HFFc6 (cell line): ENCODE measurements at places on chromosomes 1 and 21.
A peak's percentile ranks its signal among the peaks of the same experiment; 100 is the strongest.

- DNase-seq: no peak
Measured at GRCh38 chr1:8213676-8214075, 104.2 kb upstream of the SLC45A1 start.

GRCh38 chr1:151692226-151692625 lies 24.4 kb downstream of the CELF3 start:
- no peak for DNase-seq

DNA sequence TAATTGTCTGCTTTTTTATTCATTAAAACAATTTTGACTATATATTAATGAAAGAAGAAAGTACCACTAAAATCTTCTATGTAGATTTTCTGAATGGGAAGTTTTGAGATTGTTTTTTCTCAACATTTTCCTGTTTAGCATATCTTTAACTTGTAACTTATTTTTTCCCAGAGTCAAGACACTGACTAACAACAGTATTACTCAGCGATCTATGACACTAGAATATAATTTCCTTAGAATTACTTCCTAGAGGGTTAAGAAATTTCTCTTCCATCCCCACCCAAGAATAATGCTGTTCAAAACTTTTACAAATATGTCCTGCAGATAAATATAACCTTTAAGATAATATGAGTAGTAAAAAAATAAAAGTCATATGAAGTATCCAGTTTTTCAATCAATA lies 218.2 kb upstream of the NR5A2 start:
- DNase-seq: no peak

DNA sequence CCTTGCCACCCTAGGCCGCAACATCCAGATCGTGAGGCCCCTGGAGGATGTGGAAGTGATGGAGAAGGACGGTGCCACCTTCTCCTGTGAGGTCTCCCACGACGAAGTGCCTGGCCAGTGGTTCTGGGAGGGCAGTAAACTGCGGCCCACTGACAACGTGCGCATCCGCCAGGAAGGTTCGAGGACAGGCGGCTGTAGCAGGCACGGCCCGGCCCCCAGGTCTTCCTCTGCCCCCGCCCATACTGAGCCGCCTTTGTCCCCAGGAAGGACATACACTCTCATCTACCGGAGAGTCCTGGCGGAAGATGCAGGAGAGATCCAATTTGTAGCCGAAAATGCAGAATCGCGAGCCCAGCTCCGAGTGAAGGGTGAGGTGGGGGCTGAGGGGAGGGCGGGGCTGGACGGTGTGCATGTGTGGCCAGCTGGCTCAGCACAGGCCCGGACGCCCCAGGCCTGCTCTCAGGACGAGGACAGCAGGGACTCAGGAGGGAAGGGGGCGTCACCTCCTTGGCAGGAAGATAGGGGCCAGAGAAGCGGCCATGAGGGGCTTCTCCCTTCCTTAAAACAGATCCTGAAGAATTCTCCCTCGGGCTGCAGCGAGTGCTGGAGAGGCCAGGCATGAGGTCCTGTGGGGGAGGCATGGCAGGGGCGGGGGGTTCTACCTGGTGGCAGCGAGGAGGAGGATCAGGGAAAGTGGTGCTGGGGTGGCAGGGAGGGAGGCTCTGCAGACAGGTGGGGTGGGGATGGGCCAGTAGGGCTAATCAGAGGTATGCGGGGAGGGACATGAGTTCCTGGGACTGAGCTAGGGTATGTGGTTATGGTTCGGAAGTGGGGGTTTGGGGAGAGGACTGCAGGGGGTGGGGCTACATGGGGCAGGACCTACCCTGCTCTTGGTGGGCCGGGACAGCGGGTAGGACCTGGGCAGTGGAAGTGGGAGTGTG lies 69.9 kb downstream of the OBSCN start:
- DNase-seq: no peak

- no peak for DNase-seq
Measured at GRCh38 chr1:110061341-110061740, 9.1 kb downstream of the ALX3 start.

- no peak for DNase-seq
Measured at GRCh38 chr1:64363111-64363510, 106.8 kb upstream of the CACHD1 start.

DNA sequence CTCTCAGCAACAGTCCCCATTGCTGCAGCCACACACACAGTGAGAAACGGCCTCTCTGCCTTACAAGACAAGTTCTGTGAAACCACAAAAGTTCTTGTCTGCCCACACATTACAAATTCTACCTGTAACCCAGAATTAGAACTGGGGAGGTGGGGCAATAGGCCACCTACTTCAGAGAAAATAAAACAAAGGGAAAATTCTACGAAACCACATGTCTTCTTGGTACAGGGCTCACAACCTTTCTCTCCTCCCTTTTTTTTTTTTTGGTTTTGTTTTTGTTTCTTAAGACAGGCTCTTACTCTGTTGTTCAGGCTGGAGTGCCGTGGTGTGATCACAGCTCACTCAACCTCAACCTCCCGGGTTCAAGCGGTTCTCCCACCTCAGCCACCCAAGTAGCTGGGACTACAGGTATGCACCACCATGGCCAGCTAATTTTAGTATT lies 30.2 kb downstream of the LPAR3 start:
- no peak for DNase-seq

GRCh38 chr1:5860277-5860676 lies 131.9 kb downstream of the NPHP4 start:
- DNase-seq: no peak

GRCh38 chr1:9890224-9890731 lies 19.8 kb downstream of the CTNNBIP1 start:
- DNase-seq: peak; percentile 88

GRCh38 chr1:199283794-199284193 lies 645.0 kb downstream of the PTPRC start:
- DNase-seq: no peak

DNA sequence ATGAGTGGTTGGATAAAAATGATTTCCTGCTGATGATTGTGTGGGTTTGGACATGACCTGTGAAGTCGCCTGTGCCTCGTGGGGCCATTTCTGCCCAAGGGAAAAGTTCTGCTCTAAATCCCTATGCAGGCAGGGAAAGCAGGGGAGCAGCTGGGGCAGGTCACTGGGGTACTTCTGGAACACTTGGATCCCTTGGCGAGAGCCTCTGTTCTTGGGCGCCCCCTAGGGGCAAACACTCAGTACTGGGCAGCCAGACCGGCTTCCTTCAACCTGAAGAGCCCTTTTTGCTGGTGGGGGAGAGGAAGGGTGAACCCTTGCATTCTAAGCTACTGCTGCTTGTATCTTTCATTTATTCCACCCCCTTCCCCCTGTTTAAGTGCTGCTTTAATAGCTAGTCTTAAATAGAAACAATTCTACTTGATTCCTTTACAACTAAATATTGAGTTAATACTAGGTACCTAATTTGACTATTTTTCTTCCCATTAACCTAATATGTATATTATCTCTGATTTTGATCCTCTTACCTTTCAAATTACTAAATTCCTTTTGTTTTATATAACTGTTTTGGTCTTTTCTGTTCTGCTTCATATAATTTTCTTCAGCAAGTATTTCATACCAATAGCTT lies 5.1 kb upstream of the CLEC20A start:
- DNase-seq: peak; percentile 39

- DNase-seq: no peak
Measured at GRCh38 chr1:1340791-1341548, 8.2 kb downstream of the DVL1 start.

DNA sequence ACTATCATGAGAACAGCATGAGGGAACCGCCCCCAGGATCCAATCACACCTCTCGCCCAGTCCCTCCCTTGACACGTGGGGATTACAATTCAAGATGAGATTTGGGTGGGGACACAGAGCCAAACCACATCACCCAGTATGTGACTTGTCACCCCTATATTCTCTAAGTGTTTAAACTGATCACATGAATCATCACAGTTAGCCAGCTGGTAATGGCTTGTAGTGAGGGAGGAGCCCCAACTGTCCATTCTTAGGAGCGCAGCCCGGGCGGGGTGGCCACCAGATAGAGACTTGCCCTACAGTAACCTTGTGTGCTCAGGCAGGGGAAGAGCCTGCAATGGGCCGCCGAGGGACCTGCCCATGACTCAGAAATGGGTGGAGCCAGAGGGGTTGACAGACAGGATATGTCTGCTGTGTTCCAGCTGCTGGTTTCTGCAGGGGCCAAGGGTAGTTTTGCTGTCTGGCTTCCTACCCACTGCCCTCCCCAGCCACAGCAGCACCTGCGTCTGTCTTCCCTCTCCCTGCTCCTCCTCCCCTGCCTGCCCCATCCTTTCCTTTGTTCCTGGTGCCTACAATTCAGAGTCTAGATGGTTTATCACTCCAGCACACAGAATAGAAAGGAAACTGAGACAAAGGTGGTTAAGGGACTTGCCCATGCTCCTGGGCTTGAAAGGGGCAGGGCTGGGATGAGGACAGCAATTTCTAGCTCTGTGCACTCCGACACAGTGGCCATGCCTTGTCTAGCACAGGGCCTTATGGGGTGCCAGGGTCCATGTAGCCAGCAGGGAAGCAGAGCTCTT lies 9.2 kb downstream of the ABCG1 start:
- peak; percentile 8 for DNase-seq

- no peak for DNase-seq
Measured at GRCh38 chr1:44723496-44724295, 7.3 kb downstream of the RNU5D-1 start.

DNA sequence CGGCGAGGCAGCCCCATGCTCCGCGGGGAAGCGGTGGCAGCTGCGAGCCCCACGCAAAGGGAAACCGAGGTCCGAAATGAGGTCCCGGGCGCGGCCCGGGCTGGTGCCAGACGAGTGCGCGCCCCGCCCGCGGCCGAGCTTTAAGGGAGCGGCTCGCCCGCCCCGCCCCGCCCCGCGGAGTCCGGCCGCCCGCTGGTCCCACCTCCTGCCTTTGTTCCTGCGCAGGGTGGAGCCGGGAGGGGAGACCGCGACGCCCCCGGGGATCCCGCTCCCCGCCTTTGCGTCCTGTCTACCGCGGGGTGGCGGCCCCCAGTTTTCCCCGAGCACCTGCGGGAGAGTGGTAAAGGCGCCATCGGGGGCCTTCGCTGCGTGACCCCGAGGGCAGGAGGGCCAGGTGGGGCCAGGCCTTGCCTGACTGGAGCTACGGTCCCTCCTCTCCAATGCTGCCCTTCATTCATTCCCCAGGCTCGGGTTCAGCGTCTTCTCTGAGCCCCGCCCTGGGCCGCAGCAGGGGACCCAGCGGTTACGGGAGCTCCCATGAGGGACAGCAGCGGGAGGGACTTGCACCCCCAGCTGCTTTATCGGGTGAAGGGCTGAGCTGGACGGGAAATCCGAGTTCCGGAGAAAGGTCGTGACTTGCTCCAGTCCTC lies at the start of gene HES2:
HES2 (minus strand) TSS at position 116 of the 650 bp plus-strand sequence; CDS start at position 17, 99 bp downstream.
- no peak for DNase-seq

DNA sequence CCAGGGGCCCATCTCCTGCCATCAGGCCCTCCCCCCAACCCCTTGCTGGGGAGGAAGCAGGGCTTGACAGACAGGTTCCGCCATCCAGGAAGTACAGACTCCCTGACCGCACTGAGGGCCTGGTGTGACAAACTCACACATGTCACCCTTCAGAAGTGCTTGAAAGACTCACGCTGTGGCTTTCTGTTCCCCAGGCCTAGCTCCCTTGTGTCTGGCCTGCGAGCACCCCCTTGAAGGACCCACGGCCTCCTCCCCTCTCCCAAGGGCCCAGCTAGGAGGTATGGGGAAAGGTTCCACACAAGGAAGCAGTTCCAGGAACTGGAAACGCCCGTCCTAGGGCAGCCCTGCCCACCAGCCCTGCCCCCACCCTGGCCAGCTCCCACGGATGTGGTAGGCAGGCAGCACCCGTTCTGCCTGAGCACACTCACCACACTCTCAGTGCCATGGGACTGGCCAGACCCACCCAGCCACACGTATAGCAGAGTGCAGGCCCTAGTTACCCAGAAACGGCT lies 26.7 kb downstream of the SLC2A1 start:
- DNase-seq: no peak

GRCh38 chr1:175225805-175226129 lies 33.2 kb upstream of the KIAA0040 start:
- no peak for DNase-seq

- DNase-seq: peak; percentile 30
Measured at GRCh38 chr1:165842671-165843129, 15.3 kb downstream of the UCK2 start.

DNA sequence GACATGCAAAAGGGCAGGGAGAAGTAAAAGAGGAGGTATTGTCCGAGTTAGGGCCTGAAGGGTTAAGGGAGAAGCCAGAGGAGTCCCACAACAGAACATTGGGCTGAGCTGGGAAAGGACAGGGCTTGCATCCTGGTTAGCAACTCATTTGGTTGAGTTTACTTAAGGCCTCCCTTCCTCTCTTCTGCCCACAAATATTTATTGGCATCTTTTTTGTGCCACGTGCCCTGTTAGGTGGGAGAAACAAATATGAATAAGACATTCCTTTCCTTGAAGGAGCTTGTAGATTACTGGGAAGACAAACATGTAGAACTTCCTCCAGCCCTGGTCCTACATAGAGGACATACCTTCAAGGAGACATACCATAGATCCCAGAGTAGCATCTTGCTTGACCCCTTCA lies 53.0 kb upstream of the PRELP start:
- DNase-seq: peak; percentile 57

DNA sequence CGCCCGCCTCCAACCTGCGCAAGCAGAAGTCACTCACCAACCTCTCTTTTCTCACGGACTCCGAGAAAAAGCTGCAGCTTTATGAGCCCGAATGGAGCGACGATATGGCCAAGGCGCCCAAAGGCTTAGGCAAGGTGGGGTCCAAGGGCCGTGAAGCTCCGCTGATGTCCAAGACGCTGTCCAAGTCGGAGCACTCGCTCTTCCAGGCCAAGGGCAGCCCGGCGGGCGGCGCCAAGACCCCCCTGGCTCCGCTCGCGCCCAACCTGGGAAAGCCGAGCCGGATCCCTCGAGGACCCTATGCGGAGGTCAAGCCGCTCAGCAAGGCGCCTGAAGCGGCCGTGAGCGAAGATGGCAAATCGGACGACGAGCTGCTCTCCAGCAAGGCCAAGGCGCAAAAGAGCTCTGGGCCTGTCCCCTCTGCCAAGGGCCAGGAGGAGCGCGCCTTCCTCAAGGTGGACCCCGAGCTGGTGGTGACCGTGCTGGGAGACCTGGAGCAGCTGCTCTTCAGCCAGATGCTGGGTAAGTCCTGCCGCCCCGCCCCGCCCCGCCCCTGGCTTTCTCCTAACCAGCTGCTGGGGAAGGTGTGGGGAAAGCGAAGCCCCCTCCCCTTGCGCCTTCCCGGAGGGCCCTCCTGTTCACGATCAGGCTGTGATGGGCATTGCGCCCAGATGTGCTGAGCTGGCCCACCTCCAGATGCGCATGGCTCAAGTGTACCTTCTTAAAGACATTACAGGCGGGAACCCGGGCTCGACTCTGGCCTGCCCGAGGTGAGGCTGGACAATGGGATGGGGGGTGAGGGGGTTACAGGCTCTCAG lies 110.2 kb downstream of the NAV1 start:
- no peak for DNase-seq

DNA sequence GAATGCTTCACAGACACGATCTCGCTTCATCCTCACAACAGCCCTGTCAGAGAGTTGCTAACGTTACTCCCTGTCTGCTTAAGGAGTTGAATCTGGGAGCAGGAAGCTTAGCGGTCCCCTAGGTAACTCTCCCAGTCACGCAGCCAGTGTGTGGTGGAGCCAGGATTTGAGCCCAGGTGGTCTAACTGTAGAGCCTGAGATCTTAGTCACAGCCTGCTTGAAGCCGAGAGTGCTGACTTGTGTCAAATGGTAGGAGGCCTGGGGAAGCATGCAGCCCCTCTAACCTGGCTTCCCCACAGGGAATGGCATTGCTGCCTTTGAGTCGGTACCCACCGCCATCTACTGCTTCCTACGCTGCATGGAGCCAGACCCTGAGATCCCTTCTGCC lies 4.1 kb downstream of the ADPRS start:
- DNase-seq: no peak
